ENCODE measurements at places on chromosomes 4 and X.

DNA sequence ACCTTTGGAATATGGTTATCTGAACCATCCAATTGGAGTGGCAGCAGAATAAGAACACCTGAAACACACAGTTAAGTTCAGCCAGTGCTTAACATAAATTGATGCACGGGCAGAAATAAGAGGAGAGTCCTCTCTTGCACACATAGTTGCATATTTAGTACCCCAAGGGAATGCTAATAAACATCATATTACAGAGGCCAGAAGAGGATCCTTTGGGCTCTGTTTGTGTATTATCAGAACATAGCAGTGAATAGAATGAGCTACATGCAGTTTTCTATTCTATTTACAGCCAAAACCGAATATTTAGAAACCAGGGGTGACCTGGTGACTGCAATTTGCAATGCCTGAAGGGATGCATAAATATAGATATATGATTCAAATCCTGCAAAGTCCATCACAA lies 300.8 kb upstream of the GALNT7 start:
- DNase-seq = no peak

- DNase-seq = no peak
These were observed 478.4 kb downstream of the BCOR start for GRCh38 chrX:39619182-39620009.

- no peak for DNase-seq
These were observed 12.7 kb downstream of the ADAM29 start for GRCh38 chr4:174930895-174931294.

- DNase-seq = no peak
These were observed 152.1 kb downstream of the SLC39A8 start for GRCh38 chr4:102193145-102193544.

DNA sequence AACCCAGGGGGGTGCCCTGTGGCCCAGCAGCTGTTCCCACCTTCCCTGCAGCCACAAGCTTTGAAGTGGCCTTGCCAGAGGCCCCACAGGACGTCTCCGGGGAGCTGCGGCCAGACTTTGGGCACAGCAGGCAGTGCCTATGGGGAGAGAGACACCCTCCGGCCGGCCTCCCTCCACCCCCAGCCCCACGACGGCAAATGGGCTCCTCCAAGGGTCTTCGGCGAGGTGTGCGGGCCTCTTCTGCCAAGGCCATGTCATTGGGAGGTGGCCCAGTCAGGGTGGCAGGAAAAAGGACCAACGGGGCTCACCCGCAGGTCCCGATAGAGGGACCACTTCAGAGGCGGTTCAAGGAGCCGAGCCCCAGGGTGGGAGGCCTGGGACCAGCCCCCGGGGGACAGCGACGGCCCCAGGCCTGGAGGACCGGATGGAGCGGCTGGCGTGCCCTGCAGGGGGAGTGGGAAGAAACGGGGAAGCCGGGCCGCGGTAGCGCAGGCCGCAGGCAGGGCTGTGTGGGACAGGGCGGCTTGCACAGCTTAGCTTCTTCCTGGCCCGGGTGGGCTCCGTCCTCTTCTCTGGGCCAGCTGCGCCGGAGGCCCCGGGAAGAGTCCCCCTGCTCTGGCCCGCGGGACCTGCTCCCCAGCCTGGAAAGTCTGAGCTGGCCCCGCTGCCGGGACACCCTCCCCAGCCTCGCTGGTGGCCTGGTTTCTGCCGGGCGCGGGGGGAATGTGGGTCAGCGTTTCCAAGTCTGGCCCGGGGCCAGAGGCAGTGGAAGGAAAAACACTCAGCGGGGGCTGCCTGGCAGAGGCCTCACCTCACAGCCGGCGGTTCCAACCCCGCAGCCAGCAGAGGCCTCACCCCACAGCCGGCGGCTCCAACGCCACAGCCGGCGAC lies 21.9 kb upstream of the SPON2 start:
- DNase-seq = no peak

GRCh38 chr4:131450572-131451209 lies 1698.4 kb upstream of the PCDH10 start:
- DNase-seq = no peak

Measured in naive B cell (primary cell).